Mesendoderm (in vitro differentiated cells): ENCODE measurements at places on chromosomes 7 and 10.
A peak's percentile ranks its signal among the peaks of the same experiment; 100 is the strongest.

- DNase-seq: no peak
Measured at GRCh38 chr7:87056346-87056745, 3.1 kb downstream of the ELAPOR2 start.

DNA sequence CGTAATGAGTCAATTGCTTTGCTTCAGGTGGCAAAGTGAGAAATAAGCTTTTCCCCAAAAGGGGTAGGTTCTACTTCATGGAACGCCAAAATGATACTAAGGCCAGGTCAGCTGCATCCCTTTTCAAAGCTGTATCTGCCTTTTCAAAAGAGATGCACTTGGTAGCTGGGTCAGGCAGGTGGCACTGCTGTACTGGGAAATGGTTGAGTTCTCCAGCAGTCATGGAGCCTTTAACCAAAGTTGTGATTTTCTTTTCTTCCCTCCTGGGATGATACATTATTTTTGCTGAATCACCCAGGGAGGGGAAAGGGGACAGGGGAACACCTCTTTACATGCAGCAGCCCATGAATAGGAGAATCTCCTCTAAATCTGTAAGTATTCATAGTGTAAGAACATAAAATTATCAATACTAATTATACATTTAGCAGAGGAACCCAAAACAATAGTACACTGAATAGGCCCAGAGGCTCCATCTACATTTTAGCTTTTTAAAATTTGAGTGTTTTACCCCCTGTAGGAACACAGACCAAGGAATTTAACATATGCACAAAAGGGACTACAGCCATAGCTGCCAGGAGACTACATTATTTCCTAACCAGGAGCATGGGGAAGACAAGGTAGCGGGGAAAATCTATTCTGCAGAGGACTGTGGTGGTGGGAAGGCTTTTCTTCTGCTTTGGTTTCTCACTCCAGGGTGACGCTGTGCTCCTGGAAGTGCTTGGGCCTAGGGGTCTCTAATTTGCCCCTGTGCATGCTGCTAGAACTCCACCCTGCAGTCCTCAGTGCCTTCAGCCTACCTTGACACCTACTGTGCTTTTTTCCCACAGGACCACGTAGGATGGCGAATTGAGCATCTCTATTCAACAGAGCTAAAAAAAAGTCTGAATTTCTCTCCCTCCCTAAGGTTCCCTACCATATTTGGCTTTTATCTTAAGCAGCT, 6.4 kb upstream of the GPR22 start:
- peak; percentile 80 for DNase-seq

DNA sequence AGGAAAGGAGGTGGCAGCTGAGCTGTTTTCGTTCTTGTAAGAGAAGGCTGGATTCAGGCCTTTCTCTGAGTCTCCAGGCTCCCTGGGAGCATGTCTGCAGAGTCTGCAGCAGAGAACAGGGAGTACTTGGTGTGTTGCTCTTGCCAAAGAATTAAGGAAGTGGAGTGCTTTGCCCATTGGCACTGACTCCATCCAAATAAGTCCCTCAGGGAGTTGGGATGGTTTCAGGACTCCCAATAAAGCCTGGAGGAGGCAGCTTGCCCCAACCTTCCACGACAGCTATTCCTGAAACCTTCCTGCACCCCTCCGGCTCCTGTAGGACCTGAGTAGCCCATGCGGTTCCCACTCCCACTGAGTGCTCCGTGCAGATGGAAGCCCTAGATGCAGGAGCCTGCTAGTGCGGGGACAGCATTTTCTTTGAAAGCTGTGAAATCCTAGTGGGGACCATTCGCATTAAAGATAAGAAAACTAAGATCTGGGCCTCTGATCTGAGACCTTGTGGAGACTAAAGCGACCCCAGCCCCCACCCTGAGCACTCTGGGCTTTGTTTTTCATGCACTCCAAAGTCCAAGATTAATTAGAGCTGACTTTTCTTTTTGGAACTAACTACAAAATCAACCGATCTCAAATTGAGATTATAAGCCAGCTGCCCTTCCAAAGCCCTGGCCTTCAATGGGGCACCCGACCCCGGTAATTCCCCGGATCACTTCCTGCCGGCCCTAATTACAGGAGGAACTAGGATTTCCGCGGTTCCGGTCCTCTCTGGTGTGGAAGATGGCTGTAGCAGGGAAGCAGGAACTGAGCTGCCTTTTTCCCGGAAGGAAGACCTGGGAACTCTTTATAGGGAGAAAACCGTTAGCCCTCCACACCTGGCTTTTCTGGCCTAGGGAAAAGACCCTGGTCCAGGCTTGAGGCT, 110.2 kb downstream of the COL13A1 start:
- DNase-seq: peak; percentile 42

GRCh38 chr7:121395494-121395960, 581 bp downstream of the FAM3C start:
- DNase-seq: peak; percentile 79

DNA sequence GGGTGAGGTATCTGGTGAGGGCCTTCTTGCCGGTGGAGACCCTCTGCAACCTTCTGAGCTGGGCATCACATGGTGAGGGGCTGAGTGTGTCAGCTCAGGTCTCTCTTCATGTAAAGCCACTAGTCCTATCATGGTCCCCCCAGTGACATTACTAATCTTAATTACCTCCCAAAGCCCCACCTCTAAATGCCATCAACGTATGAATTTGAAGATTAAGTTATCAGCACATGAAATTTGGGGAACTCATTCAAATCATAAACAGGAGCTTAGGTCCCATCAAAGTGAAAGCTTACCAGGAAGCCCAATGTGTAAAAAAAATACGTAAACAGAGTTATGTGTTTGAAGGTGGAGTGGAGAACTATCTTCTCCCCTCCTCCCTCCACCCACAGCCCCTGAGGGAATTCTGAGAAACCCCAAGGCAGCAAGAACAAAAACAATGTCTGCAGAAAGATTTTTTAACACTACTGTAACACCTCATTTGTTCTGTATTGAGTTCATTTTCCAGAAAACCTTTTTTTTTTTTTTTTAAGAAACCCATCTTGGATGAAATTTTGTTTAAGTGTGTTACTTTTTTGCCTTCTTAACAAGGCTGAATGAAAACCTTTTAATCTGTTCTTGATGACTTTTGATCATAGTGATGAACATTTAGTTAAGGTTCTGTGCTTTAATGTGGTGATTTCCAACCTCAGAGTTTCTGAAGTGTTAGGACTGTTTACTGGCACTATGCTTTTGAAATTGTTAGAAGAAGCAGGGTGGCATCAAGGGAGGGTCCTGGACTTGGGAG, 19.1 kb upstream of the PCGF5 start:
- no peak for DNase-seq

GRCh38 chr10:94549221-94549620, 3.6 kb downstream of the HELLS start:
- DNase-seq: peak; percentile 47

DNA sequence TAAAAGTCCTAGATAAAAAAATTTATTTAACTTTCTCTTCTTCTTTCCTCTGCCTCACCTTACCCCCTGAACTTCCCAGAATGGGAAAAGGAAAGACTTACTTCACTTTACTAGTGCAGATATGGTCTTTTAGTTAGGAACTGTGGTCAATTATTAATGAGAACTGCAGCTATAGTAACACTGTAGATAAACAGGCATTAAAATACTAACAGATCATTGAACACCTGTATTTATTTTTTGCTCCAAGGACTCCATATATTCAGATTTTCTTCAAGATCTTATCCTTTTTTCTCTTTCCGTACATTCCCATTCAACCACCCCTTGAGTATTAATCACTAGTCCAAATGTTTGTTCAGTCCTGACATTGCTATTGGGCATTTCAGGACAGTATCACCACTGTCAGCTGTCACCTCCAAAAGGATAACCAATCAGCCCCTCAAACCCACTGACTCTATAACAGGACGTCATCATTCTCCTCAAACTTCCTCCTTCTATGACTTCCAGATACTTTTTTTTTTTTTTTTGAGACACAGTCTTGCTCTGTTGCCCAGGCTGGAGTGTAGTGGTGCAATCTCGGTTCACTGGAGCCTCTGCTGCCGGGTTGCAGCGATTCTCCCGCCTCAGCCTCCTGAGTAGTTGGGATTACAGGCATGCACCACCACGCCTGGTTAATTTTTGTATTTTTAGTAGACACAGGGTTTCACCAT, 4.2 kb downstream of the CPVL start:
- no peak for DNase-seq

GRCh38 chr7:47758546-47758945, 176.6 kb upstream of the TNS3 start:
- DNase-seq: no peak

- DNase-seq: no peak
Measured at GRCh38 chr7:99102809-99103690, 40.9 kb downstream of the SMURF1 start.

- peak; percentile 77 for DNase-seq
Measured at GRCh38 chr7:84196084-84196503, 1.5 kb upstream of the SEMA3A start.

- DNase-seq: no peak
Measured at GRCh38 chr7:75948179-75948578, 33.2 kb downstream of the POR start.

GRCh38 chr10:72834183-72834825, 59.2 kb upstream of the OIT3 start:
- DNase-seq: peak; percentile 68
